ENCODE measurements at places on chromosomes 7 and 10. TPM values are rescaled to one million over a fixed set of nuclear protein-coding genes. Genes with fewer than 3 reads are reported as not detected.

DNA sequence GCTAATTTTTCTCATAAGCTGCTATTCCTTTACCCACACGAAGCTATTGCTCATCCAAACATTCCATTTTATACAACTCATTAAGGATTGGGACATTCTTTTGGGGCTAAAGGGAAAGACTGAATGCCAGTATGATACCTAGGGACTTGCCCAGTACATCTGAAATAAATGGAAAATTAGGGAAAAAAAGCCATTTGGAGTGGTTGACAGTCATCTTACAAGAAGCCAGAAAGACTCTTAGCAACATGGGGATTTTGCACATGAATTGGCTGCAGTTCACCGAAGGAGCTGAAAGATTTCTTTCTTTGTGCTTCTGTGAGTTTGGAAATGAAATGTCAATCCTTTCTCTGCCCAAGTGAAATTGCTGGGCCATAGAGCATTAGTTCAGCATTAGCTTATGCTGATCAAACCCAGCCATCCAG, 43.3 kb upstream of the MTURN start:
- DNase-seq = no peak

DNA sequence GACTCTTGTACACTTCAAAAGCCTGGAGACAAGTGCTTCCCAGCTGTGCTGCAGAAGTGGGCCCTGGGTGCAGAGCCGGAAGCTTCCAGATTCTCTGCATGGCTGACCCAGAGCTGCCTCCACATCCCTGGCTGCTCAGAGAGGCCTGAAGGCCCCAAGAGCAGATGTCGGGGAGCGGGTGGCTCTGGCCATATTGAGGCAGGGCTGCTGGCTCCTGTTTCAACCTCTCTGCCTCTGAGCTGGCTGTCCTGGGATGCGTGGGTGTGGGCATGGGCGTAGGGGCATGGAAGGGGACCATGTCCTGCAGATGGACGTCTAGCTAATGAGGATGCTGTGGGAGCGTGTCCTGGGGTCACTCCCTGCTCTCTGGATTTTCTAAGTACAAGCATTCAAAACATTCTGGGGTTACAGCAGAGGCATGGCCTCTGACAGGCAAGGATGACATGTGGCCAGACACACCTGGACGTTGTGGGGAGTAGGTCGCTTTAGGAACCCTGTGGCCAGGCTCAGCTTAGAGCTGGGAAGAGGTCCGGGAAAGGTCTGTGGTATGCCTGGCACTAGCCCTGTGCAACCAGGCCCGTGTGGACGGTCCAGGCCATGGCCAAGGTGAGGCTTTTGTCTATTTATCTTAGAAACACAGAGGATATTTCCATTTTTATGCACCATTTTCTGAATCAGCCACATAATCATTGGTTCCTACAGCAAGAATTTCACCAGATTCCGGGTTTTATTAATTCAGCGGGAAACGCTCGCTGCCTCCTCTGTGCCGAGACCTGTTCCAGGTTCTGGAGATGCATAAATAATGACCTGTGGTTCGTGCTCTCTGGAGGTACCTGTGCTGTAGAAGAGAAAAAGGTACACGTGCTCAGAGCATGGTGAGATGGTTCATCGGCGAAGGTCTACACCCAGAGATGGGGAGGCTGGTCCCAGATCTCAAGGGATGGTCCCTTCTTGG, 361.1 kb downstream of the GLRX3 start:
- no peak for DNase-seq

DNA sequence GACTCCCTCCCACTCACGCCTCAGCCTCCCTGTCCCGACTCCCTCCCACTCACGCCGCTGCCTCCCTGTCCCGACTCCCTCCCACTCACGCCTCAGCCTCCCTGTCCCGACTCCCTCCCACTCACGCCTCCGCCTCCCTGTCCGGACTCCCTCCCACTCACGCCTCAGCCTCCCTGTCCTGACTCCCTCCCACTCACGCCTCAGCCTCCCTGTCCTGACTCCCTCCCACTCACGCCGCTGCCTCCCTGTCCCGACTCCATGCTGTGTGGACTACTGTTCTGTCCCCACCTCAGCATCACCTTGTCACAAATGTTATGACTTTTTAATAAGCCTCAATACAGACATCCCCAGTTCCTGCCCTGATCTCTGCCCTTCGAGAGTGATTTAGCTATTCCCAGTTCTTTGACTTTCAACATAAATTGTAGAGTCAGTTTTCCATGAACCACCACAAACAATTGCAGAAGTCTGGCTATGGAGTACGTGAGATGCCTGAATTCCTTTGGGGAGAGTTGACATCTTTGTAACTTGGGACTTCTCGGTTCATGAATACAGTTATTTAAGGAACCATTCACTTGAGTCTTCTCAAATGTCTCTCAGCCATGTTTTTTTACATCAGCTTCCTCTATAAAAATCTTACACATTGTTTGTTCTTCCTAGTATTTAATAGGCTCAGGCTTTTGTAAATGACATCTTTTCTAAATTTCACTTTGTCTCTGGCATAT, 71.9 kb downstream of the FOXL3 start:
- no peak for DNase-seq

- no peak for DNase-seq
These were observed 135.3 kb downstream of the PRKAG2 start for GRCh38 chr7:151741585-151741984.

Gene HOXA5
- not detected for total RNA-seq

DNA sequence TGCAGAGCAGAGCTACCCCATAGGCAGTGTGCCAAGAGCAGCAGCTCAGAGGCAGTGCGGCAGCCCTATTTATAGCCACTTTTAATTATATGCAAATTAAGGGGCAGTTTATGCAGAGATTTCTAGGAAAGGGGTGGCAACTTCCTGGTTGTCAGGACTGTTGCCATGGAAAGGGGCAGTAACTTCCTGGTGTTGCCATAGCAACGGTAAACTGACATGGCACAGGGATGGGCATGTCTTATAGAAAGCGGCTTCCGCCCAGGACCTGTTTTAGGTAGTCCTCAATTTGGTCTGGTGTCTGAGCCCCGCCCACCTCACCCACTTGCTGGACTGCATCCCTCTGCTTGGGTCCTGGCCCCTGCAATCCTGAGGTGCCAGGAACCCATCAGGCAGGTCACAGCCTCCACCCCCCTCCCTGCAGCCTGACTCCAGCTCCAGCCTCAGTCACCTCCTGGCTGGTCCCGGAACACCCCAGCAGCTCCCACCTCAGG, 115.8 kb downstream of the TMEM130 start:
- no peak for DNase-seq

DNA sequence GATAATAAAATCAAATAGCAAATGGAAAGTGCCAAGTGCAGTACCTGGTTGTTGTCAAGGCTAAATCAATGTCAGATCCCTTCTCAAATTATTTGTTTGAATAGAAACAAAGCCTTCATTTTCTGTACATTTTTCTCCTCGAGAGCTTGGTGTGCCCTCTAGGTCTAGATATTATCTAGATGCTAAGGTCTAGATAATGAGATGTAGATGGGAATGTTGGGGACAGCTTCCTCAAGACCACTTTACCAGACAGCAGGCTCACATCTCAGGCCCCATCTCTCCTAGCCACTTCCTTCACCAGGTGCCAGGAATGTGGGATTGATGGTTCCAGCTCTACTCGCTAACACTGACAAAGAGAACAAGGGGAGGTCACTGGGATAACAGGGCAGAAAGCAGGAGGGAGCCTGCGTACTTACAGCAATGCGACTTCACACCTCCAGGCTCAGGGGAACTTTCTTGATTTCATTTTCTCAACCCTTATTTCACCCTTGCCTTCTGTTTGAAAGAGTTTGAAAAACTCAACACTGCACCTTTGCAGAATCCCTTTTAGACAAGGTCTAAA, 451.4 kb upstream of the VSTM2A start:
- no peak for DNase-seq

Data from activated CD8-positive, alpha-beta memory T cell treated with anti-CD3 and anti-CD28 coated beads, Interleukin-2, amount 10 ng/mL, durations not matched to agents 7 days and 5 days (primary cell).